ENCODE measurements at places on chromosomes 4 and X.

DNA sequence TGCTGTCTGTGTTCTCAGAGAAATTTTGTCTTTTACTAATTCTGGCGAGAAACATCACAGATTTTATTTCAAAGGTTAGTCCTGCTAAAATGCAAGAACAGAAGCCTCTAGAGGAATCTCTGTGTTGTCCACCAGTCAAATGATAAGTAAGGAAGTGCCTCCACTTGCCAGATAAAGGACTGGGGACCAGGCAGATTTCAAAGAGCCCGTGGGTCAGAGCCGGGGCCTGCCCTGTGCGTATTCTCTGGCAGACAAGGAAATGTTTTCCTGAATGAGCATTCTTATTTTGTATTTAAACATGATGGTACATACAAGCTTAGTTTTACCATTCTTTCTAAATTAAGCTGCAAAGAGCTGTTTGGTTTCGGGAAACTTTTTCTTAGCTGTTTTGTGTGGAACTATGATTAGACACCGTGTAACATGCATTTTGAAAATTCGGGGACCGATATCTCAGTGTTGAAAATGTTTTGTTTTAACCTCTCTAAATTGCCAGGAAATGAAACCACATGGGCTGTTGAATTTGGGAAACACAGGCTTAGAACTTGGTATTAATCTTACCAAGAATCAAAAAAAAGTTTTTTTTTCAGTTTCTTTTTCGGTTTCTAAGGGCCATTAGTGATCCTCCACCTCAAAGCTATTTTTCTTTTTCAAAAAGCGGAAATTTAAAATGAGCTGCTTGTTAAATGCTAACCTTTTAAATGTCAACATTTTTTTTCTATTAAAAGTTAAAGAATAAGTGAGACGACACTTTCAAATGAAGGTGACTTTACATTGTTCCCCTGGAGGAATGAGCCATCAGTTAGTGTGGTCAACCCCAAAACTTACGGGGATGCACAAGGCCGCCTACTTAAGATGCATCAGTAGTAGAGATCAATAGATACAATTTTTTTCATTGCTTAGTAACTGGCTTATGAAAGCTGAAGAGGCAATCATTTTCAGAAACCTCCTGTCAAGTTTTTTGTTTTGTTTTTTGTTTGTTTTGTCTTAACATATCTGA, 89.6 kb upstream of the MTM1 start:
- DNase-seq, result no peak

DNA sequence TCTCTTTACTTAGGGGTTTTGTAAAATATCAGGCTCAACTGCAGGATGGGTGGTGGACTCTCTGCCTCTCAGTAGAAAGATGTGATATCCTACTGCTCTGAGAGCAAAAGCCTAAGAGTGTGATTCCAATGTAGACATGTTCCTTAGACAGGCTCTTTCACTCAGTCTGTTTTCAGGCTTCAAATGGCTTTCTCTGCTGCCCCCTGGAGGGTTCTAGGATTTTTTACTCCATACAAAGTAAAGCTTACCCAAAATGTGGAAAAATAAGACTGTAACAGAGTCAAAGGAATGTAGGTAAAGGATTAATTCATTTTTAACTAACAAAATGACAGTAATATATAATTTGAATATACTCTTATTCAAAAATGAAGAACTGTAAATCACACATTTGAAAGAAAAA, 32.1 kb downstream of the ZGRF1 start:
- no peak for DNase-seq

- DNase-seq, result no peak
Observed at GRCh38 chr4:5220028-5220427, 168.7 kb downstream of the STK32B start.

DNA sequence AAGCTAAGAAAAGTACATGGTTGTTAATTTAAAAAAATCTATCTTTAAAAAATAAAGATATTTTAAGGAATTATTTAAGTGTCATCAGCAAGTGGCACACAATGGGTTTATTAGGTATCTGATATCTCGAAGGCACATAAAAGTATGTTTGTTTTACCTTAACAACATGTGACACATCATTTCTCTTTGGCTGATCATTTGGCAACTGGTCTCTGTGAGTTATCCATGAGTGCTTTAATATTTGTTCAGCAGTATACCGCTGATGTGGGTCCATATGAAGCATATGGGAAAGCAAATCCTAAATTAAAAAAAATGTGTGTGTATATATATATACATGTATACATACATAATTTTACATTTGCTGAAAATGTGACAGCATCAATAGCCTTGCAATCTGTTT, 123.2 kb downstream of the RPS6KA6 start:
- no peak for DNase-seq

DNA sequence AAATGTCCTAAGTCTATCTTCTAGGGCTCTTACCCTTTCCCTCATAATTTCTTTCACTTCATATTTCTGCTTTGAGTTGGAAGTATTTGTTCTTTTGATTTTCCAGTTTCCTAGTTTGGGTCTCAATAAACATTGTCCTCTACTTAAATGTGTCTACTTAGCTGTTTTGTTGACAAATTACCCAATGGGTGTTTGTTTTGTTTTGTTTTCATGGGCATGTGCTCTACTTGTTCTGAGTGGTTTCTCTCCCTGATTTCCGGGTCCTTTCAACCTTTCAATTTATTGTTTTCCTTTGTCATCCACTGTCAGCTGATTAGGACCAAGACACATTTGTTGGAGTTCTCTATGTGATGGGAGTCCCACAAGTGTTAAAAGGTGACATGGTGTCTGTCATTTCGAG, 1181.4 kb downstream of the RPA4 start:
- DNase-seq, result no peak

- DNase-seq, result no peak
Observed at GRCh38 chrX:15087747-15088146, 182.1 kb downstream of the ASB9 start.

DNA sequence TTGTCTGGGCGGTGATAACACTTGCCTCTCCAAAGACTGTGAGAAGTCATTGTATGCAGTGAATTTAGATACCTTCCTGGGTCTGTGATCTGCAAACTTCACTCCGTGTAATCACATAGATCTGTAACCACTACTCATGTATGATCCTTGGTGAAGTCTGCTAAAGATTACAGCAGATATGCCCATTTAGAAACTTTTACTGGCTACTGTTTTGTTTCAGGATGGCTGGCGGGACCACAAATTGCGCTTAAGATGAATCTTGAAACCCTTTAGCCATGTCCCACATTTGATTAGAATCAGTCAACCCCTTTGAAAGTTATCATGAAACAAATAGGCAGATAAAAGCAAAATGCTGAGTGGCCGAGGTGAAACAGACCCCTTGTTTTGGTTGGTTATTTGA, 126.5 kb upstream of the SCML1 start:
- no peak for DNase-seq

DNA sequence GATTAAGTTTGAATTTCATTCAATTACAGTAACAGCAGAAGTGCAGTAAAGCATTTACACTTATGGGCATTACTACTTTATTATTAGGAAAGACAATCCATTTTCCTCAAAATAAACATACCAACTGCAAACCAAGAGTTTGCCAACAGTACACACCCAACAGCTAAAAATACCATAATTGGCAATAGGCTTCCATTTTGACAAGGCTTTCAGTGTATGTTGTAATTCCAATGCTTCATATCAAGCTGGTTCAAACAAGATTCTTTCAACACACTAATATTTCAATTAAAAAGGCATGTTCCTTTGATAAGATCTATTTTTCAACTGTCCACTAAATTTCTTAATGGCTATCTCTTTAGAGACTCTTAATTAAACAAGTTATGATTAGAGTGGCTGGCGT, 12.1 kb downstream of the EIF1AX start:
- DNase-seq, result no peak

GRCh38 chr4:6747294-6748051, 31.5 kb downstream of the BLOC1S4 start:
- DNase-seq, result no peak

DNA sequence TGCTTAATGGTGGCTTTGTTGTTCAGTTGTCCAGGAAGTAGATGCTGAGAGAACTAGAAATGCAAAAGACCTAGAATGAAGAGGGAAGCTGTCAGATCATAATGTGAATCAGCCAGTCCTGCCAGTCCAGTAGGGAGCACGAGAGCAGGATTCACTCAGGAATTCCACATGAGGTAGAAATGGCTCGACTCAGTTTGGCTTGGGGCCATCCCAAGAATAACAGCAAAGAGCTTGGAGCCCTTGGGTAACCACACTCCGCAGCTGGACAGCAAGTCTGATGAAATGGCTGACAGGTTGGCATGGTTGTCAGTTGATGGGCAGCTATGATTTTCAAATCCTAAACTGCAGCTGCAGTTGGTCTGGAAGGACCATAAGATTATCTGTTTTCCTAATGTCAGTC, 44.5 kb upstream of the WDR1 start:
- no peak for DNase-seq

DNA sequence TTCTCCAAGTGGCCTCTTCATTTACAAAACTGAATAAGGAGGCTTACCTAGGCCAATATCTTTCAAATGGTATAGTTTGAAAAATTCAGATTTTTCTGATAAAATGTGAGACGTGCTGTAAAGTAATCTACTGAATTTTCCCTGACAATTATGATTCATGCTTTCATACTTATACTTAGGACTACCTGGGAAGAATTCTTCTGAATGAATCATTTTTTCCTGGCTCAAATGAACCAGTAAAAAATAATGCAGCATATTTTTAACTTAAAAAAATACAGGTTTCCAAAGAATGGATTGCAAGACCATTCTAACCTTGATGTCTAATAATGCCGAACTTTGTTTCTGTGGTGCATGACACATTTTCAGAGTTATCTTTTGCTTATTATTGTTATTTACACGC, 375.4 kb downstream of the ZNF674 start:
- DNase-seq, result no peak

- no peak for DNase-seq
Observed at GRCh38 chr4:68348577-68348976, 1.3 kb downstream of the YTHDC1 start.

DNA sequence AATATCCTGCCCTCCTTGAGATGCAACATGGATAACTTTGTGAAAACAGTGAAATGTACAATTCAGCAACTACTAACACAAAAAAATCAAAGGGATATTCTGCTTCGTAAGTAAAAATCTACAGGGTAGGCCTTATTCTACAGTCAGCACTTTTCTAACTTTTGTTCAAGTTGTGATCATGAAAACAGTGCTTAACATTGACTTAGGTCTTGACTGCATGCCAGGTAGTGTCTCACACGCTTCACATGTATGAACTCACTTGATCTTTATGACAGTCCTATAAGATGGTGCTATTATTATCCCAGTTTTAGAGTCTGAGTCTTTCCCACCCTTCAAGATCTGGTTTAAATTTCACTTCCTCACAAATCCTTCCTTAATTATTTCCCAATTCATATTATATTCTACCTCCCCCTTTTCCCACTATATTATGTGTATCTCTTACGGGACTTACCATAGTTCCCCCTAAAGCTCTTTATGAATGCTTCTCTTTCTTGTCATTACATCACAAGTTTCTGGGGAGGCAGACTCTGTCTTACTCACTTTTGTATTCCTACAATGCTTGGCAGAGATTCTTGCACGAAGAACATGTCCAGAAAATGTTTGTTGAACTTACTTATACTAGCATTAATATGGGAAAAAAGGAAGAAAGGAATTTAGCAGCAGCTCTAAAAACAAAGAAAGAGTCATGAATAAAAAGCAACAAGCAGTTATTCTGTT, 179.8 kb downstream of the SCFD2 start:
- DNase-seq, result no peak

GRCh38 chr4:28709891-28710290, 1849.2 kb downstream of the STIM2 start:
- no peak for DNase-seq

DNA sequence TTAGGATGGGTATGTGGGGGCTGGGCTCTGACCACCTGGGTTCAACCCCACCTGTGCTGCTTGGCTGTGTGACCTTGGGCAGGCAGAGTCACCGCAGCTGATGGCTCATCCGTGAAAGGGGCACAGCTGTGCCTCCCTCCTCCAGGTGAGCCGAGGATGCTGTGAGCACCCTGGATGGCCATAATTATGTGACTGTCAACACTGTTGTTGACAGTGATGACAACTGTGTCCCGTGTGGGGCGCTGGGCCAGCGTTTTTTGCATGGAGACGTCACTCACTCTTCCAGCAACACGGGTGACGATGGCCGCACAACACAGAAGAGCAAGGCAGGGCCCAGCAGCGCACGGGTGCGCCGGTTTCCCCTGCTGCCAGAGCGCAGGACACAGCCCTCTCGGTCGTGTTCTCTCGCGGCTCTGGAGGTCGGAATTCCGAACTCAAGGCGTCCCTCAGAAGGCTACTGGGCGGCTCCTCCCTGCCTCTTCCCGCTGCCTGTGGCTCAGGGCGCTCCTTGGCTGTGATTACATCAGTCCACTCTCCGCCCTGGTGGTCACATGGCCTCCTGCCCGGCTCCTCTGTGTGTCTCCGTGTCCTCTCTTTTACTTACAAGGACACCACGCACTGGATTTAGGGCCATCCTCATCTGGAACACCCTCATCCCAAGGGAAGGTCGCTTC, 1.3 kb downstream of the SH3TC1 start:
- no peak for DNase-seq

DNA sequence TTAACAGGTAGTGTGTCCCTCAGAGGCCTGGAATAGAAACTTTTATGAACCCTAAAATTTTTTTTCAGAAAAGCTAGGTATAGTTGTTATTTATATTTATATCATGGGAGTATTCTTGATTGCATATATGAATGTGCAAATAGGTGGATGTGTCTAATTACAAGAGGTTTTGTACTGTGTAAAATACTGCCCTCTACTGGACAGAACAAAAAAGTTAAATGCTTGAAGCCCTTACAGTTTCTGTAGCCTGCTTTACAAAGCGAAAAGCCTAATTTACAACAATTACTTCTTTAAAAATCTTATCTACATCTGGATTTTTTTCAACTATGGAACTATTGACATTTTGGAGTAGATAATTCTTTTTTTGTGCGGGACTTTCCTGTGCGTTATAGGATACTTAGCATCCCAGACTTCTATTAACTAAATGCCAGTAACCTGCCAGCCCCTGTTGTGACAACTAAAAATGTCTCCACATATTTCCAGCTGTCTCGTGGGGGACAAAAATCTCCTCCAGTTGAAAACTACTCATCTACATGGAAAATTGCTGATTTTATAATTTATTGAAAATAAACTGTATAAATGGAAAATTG, 35.1 kb downstream of the ENPEP start:
- no peak for DNase-seq

DNA sequence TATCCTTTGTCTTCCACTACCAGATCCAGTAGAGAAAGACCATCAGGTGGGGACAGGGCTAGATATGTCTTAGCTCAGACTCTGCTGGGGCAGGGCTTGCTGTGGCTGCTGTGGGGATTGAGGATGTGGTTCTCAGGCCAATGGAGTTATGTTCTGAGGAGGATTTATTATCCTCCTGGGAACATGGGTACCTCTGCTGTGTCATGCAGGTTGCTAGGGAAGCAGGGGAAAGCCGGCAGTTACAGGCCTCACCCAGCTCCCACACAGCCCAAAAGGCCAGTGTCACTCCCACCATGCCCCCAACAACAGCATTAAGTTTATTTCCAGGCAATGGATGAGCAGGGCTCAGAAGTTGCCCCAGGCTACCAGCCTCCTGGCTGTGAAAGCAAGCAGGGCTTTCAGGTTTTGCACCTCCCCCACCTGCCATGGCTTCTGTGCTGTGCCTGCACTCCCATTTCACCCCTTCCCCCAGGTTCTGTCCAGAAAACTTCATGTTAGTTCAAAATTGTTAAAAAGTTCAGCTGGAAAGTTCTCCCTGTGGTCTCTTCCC, 879.9 kb downstream of the ARAP2 start:
- DNase-seq, result no peak

GRCh38 chr4:129822701-129823100, 726.7 kb downstream of the C4orf33 start:
- DNase-seq, result no peak

- no peak for DNase-seq
Observed at GRCh38 chrX:123291623-123292022, 107.5 kb downstream of the GRIA3 start.
